ENCODE measurements at places on chromosomes 4 and X.

GRCh38 chrX:34300871-34301270, 168.8 kb upstream of the FAM47A start:
- no peak for DNase-seq

DNA sequence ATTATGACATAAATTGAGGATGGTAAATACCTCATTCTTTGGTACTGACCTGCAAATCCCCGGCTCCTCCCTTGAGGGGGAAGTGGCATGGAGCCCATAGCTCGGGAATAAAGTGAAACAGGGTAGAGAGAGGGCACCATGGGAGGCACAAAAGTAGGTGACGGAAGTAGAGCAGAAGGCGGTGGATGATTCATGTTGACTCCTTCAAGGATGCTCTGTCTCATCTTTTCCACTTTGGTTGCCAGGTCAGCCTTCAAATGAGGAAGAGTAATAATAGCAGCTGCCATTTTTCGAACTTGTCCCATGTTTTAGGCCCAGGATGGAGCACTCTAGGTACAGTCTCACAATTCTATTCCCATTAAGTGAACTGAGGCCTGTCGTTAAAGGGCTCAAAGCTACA, 41.4 kb upstream of the PHF8 start:
- no peak for DNase-seq

DNA sequence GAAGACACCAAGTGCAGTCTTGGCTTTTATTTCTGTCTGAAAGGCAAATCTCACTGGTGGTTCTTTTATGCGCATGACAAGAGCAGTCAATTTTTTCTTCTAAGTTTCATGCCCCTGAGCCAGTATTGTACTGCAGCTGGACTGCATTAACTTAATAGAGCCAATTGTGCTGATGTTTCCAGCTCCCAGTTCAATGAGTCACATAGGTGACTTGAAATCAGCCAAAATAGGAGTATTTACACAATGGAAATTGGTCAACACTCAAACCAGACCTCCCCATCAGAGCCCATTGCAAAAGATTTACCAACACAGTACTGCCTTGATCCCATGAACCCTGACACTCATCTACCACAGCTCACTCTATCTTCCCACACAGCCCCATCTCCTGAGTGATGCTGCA, 100.3 kb upstream of the GUCY1A1 start:
- DNase-seq: no peak

GRCh38 chrX:50157545-50158135, 43.2 kb downstream of the AKAP4 start:
- DNase-seq: no peak

DNA sequence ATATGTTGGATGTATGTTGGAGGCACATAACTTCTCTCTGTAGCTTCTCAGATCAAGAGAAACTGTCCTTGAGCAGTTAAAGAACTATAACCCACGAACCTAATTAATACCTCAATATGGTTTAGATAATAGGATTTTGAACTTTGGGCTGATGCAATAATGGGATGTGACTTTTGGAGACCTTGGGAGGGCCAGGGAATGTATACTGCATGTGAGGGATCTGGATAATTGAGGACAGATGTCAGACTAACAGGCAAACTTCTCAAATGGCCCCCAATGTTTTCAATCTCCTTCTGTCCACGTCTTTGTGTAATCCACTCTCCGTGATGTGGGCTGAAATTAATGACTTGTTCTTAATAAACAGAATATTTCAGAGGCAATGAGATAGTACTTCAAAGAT, 202.2 kb upstream of the FAT4 start:
- DNase-seq: no peak

DNA sequence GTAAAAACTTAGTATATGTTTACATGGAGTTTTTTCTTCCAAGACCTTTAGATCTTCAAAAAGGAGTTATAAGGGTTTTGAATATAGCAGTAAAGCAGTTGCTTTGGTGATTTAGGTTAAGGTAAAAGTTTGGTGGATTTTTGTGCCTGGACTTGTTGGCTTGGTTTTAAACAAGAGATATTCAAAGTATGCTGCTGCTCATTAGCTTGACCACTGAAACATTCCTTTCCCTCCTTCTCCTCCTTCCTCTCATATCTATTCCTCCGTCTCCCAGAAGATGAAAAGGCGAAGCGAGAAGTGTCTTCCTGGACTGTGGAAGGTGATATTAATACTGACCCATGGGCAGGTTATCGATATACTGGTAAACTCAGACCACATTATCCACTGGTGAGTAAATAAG, 38.4 kb downstream of the METAP1 start:
- DNase-seq: no peak

DNA sequence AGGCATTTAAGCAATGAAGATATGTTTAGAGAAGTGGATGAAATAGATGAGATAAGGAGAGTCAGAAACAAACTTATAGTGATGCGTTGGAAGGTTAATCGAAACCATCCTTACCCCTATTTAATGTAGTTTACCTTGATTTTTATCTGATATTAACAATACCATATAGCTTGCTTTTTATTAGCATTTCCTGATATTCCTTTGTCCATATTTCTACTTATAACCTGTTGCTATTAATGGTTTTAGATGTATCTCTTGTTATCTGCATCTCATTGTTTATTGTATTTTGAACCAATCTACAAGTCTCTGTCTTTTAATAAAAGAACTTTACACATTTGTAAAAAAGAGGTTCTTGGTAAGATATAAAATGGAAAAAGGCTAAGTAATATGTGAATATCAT, 1.6 kb downstream of the TCEAL9 start:
- no peak for DNase-seq

DNA sequence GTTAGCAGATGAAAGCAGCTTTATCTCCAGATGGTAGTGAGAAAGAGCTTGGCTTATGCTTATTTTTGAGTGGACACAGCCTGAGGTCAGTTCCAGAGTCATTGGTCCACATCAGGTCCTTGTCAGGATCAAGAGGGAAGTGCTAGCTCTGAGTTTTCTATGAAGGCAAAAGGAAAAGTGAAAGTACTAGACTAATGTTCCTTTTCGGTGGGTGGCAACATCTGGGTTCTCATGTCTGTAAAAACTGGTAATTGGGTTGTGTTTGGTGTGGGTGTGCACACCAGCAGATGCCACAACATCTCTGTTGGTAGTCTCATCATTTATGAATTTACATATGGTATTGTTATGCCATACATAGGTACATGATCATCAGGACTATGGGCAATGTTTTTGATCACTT, 210.5 kb downstream of the PWWP3B start:
- no peak for DNase-seq

GRCh38 chr4:144750348-144750747, 104.4 kb downstream of the HHIP start:
- no peak for DNase-seq

GRCh38 chrX:41412261-41413081, 34.7 kb upstream of the NYX start:
- DNase-seq: no peak

GRCh38 chr4:184003433-184003832, 98.3 kb downstream of the STOX2 start:
- DNase-seq: no peak

- DNase-seq: no peak
Observed at GRCh38 chr4:48960988-48961635, 25.0 kb upstream of the CWH43 start.

DNA sequence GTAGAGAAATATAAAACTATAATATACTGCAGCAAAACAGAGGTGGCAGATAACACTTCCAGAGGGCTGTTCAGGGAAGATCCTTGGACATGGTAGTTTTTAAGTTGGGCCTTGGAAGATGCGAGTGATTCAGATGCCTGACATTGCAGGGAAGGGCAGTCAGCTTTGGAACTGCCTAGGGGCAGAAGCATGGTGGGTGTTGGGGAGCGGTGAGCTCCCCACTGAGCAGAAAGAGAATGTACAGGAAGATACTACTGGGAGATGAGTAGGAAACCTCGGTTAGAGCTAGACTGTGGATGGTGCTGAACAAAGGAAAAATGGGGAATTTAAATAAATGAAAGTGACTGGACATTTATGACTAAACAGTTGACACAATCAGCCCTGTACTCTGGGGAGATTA, 24.9 kb upstream of the SEC24B start:
- DNase-seq: no peak

- no peak for DNase-seq
Observed at GRCh38 chr4:1960170-1960825, 48.5 kb downstream of the NELFA start.

DNA sequence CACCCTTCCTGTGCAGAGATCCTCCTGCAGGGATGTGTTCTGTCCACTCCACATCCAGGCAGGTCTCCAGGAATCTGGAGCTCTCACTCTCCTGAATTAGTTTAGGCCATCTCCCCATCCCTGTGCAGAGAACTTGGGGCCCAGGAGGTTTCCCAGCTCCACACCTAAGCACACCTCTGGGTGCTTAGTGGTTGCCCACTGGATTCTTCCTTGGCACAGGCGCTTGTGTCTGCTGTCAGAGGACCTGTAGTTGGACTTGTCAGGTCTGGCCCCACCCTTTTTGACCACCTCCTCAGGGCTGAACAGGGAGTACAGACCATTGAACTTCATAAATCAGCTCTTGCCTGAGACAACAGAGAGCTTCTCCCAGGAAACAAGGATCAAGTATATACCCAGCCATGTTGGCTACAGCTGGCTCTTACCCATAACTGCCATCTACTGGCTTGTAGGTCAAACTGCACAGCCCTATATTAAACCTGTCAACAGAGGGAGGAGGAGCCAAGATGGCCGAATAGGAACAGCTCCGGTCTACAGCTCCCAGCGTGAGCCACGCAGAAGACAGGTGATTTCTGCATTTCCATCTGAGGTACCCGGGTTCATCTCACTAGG, 275.5 kb downstream of the PPARGC1A start:
- no peak for DNase-seq

GRCh38 chrX:153400146-153401132, 711 bp downstream of the PNMA6E start:
- DNase-seq: peak; percentile 24

DNA sequence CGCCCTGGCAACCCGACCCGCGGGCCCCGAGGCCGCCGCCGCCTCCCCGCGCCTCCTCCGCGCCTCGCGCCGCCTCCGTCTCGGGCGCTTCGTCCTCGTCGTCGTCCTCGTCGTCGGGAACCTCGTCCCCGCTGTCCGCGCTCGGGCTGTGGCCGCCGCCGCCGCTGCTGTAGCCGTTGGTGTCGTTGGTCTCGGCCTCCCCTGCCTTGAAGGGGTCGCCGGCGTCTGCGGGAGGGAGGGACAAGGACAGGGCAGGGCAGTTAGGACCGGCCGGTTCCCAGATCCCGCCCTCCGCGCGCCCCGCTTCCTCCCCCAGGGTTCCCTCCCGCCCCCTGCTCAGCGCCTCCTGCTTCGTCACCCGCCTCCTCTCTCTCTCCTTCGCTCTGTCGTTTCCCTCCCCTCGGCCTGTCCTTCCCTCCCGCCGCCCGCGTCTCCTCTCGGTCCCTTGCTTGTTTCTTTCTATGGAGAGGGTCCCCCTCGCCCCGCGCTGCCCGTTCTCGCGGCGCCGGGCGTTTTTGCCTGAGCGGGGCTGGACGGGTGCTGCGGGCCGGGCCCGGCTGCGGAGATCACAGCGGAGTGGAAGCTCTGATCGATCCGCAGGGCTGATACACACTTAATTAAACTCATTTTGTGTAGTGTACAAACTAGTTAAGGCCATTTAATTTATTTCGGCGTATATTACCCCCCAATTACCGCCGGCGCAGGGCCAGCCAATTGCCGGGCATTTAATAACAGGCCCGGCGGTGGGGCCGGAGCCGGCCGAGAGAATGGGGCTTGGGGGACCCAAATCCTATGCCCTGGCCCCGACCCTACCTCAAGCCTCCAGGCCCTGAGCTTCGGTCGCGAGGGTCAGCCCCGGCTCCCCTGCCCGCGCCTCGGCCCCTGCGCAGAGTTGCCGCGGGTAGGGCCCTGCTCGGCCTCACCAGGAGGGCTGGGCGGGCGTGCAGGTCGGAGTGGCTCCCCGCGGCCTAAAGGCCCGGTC, 2.4 kb downstream of the NKX1-1 start:
- DNase-seq: no peak
